ENCODE measurements at places on chromosomes 13 and 19.

DNA sequence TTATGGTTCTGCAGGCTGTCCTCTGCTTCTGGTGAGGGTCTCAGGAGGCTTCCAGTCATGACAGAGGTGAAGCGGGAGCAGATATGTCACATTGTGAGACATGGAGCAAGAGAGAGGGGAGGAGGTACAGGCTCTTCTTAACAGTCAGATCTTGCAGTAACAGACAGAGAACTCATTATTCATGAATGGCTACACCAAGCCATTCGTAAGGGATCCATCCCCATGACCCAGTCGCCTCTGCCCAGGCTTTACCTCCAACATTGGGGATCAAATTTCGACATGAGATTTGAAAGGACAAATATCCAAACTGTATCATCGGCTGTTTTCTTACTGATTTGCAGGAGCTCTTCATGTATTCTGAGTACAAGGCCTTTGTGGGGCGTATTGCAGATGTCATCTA, 21.7 kb downstream of the ZNF507 start:
- no peak for DNase-seq

GRCh38 chr13:41384749-41385503, 72.4 kb upstream of the RGCC start:
- no peak for DNase-seq

- no peak for DNase-seq
These were observed 134.0 kb downstream of the UFM1 start for GRCh38 chr13:38483623-38484022.

DNA sequence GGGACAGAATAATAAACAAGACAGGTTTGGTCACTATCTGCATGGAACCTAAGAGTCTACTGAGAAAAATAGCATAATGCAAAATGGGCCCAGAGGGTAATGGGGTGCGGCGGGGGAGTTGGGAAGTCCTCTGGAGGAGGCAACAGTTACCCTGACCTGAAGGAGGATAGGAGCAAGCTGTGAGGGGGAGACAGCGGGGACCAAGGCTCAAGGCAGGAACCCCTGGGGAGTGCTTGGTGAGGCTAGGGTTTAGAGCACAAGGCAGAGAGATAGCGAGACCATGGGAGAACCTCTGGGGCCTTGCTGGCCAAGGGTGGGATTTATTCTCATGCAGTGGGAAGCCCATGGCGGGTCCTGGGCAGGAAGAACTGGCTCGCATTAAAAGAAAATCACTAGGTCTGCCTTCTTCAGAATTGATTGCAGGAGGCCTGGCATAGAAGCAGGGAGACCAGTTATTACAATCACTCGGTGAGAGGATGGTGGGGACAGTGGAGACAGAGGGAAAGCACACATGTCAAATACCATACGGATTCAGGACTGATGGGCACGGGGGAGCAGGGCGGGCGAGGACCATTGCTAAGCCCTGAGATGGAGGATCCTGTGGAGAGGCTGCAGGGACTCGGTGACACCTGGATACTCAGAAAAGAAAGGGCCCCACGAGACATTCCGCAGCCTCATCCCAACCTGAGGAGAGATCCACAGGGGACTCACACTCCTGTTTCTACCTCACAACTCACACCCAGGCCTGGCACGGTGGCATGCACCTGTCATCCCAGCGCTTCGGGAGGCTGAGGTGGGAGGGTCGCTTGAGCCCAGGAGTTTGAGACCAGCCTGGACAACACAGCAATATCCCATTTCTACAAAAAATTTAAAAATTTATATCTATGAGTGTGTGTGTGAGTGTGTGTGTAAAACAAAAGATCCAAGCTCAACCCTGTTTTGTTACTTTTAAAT, 110.4 kb downstream of the URI1 start:
- DNase-seq, result no peak

DNA sequence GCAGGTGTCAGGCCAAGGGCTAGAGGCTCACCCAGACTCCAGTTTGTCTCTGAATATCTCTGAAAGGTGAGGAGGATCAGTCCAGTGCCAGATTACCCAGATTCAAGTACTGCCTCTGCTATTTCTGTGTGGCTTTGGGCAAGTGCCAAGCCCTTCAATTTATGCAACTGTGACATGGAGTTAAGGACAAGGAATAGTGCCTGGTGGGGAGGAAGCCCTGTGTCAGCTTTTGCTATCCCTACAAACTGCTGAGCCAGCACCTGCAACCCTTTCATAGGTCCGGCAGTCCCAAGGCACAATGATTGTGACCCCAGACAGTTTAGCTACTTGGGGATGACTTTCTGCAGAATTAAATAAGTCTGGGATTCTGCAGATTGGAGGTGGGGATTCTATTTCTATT, 123.0 kb downstream of the KL start:
- no peak for DNase-seq

DNA sequence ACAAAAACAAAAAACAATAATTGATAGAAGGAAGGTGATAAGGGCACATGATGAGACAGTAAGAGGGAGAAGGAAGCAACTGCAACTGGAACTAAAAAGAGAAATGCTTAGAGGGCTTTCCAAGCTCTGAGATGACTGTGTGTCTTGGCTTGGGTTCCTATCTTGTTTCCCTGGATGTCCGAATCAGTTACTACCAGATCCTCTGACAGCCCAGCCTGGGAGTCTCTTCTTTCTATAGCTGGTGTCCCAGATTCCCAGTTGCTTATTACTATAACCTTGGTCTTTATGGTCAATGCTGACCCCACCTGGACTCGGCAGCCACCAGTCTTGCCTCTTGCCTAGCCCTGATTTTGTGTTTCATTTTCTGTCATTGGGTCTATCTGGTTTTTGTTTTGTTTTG, 116.4 kb downstream of the RFC3 start:
- no peak for DNase-seq

- DNase-seq, result no peak
These were observed 128.4 kb downstream of the CDK8 start for GRCh38 chr13:26382366-26382765.

DNA sequence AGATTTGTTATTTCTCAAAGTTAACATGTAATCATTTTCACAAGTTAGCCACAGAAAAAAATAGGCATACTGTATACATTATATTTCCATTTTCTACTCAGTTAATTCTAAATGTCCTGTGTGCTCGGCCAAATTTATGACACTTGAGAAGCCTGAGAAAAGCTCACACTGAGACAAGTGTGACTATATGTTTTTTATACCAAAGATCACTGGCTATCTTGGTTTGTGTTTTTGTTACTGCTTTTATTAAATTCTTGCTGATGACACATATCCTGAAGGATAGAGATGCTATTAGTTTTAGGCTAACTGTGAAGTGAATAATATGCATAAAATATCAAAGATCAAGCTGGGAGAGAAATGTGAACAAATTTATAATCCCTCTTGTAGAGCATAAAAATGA, 49.3 kb upstream of the IL17D start:
- DNase-seq, result no peak

GRCh38 chr13:26961890-26962615, 201.5 kb upstream of the GPR12 start:
- DNase-seq, result no peak

DNA sequence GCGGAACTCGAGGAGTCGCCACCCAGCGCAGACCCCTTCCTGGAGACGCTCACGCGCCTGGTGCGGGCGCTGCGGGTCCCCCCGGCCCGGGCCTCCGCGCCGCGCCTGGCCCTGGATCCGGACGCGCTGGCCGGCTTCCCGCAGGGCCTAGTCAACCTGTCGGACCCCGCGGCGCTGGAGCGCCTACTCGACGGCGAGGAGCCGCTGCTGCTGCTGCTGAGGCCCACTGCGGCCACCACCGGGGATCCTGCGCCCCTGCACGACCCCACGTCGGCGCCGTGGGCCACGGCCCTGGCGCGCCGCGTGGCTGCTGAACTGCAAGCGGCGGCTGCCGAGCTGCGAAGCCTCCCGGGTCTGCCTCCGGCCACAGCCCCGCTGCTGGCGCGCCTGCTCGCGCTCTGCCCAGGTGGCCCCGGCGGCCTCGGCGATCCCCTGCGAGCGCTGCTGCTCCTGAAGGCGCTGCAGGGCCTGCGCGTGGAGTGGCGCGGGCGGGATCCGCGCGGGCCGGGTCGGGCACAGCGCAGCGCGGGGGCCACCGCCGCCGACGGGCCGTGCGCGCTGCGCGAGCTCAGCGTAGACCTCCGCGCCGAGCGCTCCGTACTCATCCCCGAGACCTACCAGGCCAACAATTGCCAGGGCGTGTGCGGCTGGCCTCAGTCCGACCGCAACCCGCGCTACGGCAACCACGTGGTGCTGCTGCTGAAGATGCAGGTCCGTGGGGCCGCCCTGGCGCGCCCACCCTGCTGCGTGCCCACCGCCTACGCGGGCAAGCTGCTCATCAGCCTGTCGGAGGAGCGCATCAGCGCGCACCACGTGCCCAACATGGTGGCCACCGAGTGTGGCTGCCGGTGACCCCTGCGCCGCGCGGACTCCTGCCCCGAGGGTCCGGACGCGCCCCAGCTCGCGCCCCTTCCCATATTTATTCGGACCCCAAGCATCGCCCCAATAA, 2.3 kb downstream of the AMH start:
- peak; percentile 62 for DNase-seq

GRCh38 chr13:32381539-32381938, 46.4 kb downstream of the N4BP2L1 start:
- DNase-seq, result peak; percentile 20

DNA sequence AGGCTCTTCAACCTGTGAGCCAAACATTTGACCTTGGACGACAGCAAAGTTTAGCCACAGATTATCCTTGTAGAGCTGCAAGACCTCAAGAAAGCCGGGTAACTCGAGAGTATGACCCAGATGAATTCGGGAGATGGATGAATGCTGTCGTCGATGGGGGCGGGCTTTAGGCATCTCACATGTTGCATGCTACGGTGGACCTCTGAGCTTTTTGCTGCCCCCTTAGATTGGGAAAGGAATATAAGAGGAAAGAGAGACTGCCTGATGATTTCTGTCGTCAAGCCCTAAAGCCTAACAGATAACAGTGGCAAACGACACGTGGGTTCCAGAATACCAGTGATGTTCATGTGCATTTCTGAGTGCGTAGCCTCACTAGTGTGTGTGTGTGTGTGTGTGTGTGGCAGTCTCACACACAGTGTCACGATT, 730 bp upstream of the ABCC4 start:
- DNase-seq, result no peak

GRCh38 chr13:20492641-20493040, 33.0 kb downstream of the CRYL1 start:
- peak; percentile 55 for DNase-seq

- no peak for DNase-seq
These were observed 881.2 kb upstream of the ATXN8OS start for GRCh38 chr13:69226427-69226826.

- DNase-seq, result no peak
These were observed 332 bp downstream of the IRGQ start for GRCh38 chr19:43595605-43595998.

DNA sequence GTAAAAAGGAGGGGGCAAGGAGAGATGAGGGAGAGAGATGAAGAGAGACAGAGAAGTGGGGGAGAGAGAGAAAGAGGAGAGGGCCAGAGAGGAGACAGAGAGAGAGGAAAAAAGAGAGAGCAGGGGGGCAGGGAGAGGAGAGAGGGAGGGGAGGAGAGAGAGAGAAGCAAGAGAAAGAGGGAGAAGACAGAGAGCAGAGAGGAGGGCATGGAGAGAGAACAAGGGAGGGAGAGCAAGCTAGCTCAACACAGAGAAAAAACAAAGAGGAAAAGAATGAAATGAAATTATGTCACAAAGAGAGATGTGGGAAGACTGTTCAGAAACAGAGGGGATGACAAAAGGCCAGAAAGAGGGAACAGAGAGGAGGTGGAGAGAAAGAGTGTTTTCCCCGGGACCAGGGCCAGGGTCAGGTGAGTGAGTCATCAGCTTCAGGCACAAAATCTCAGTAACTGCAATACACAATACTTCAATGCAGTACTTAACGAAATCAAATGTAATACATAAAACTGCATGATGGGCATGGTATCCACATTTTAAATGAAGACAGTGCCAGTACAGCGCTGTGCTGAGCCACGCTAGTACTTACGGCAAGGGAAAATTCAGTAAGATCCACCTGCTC, 4.8 kb downstream of the KLK7 start:
- DNase-seq, result no peak

DNA sequence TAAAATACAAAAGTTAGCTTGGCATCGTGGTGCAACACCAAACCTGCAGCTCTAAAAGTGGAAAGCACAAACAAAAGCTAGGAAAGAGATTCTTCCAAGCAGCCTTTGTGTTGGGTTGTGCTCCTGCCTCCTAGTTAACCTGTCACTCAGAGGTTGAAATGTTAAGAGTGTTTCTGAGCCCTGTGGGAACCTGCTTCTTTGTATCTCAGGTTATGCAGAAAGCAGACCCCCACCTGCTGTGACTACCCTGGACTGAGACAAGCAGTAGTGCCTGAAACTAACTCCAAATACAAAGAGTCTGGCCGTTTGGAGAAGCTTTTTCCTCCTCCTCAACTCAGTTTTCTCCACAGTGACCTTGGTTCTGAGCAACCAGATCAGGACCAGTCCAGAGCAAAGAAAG, 158.4 kb upstream of the CSNK1A1L start:
- no peak for DNase-seq

- DNase-seq, result no peak
These were observed 41.4 kb downstream of the KLF2 start for GRCh38 chr19:16366056-16366432.

DNA sequence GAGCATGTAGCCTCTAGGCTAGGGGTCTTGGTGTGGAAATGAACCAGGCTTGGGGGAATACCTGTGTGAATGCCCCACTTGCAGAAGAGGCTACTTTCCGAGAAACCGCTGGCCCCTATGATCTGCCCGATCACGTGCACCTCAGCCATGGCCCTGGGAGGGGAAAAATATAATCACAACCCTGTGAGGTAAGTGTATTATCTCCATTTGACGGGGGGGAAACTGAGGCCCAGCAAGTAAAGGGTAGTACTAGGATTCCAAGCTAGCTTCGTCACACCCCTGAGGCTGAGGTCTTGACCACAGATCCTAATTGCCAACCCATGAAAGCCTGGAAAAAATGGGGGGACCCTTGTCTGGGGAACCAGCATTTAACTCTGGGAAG, 587 bp downstream of the B9D2 start:
- DNase-seq, result no peak

GRCh38 chr19:55146078-55146704, 2.8 kb downstream of the TNNT1 start:
- peak; percentile 74 for DNase-seq

DNA sequence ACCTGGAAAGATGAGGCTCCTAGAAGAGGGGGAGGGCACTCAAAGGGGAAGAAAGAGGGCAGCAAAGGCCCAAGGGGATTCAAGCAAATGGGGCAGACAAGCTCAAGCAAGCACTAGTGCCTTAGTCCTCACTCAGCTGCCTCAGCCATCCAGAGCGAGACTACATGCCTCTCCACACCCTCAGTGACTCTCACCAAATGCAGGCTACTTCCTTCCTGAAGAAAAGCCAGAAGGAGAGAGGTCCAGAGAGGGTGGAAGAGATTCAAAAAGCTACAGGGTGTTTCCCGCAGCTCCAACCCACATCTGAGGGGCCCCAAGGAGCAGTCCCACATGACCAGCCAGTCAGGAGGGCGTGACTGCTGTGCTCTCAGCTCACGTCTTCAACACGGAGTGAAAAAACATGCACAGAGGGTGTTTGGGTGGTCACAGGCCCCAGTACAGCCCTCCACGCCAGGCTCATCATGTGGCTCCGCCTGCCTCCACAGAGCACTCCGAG, 40.5 kb downstream of the MIPEP start:
- DNase-seq, result no peak

- no peak for DNase-seq
These were observed 16.0 kb downstream of the FXYD5 start for GRCh38 chr19:35170359-35171061.
